Smooth muscle cell of the brain vasculature (primary cell): ENCODE measurements at places on chromosomes 6 and 20.

DNA sequence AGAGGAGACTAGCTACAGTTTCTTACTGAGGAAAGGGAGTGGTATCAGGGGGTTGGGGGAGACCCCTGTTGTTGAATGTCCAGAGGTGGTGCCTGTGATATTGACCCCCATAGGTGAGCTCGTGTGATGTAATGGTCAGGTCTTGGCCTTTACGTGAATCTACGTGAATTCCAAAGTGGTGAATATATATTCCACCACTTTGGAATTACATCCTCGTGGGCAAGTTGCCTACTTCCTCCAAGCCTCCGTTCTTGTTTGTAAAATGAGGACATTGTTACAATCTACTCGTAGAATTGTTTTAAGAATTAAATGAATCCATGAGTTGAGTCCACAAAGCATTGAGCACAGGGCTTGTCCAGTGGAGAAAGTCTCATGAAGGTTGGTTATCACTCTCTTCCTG lies 47.3 kb downstream of the TSHZ2 start:
- DNase-seq, result no peak

DNA sequence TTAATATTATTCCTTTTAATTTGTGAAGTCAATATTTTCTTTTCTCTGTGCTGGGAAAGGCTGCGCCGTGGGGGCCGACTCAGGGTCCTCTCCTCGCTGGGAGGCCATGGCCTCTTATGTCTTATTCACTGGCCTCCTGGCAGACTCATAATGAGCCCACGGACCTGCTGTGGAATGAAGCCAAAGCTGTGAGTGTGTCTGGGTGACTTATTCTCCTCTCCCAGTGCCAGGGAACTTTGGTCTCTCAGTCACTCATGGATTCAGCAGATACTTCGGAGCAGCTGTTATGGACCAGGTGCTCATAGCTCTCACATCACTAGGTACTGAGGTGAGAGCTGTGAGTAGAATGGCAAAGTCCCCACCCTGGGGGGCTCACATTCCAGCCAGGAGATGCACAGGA lies 297.6 kb downstream of the CDH26 start:
- peak; percentile 1 for DNase-seq

DNA sequence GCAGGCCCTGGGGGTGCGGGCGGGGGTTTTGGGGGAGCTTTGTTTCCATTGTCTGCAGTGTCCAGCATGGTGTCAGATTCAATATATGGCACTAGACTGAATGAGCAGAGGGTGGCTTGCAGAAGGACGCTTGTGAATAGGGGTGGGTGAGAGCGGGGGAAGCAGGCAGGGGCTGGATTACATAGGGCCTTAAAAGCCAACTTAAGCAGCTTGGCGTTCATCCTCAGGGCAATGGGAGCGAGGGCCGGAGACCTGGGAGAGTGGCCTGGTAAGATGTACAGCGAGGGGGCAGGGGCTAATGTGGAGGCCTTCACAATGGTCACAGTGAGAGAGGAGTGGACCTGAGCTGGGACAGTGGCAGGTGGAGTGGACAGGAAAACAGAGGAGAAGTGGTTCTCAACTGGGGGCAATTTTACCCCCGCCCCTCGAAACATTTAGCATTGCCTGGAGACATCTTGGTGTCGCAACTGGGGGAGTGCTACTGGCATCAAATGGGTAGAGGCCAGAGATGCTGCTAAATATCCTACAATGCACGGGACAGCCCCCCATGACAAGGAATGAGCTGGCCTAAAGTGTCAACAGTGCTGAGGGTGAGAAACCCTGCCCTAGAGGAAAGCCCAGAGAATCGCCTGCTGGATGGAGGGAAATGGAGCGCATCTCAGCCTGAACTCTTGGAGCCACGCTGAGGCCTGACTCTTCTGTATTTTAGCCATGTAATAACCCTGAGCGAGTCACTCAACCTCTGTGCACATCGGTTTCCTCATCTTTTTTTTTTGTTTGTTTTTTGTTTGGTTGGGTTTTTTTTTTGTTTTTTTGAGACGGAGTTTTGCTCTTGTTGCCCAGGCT lies 15.1 kb upstream of the BAK1 start:
- DNase-seq, result no peak

GRCh38 chr6:169567819-169568218 lies 134.0 kb downstream of the WDR27 start:
- no peak for DNase-seq

GRCh38 chr20:6870559-6870958 lies 103.1 kb downstream of the BMP2 start:
- no peak for DNase-seq

DNA sequence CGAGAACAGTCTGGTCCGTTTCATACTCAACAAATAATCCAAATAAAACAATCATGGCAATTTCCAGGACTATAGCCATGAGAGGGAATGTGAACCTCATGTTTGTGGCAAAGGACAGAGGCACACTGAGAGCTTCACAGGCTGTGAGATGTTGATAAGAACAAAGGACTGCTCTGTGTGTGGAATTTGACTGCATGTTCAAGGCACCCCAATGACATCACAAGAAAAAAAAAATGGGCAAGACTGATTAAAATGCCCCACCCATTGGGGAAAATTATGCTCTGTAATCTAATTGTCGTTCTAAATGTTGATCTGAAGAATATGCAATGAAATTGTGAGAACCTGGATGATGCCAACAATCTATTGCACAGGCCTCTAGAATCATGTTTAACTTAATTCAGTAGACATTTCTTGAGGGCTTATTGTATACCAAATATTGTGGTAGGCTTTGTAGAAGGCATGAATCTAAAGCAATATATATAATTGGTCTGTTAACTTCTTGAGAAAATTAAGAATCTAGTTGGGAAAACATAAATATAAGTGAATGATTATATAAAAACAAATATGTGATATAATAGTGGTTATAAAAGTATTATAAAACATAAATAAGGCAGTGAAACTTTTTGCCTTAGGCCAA lies at the start of gene RHAG:
TSS of gene RHAG (minus strand) at position 127 of the 637 bp plus-strand sequence. CDS start at position 100, 27 bp downstream.
- no peak for DNase-seq

DNA sequence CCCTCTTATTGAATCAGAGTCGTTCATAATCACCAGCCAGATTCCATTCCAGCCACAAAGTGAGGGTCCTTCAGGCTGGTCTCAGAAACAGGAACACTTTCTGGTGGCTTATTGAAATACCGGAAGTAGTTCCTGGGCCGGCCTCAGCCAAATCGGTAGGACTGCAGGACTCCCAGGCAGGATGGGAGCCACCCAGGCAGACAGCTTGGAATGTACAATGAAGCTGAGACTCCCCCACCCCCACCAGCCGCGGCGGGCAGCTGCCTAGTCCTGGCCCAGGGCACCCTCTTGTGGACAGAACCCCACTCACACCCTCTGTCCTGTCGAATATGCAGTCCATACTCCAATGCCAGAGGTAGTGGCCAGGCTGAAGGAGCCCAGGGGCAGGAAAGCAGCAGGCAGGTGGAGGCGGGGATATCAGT lies 43.8 kb downstream of the MDFI start:
- DNase-seq, result peak; percentile 71

DNA sequence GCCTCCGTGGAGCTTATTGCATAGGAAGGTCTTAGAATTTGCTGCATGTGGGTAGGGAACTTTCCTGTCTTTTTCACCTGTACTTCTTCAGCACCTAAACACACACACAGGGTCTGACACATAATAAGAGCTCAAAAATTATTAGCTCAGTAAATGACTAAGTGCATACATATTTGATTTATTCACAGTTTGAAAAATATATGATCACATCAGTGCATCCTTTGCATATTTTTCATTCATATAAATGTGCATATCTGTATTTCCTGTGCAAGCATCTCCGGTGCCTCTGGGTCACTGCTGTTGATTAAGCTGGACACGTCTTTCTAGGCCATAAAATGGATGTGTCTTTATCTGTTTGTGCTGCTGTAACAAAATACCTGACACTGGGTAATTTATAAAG lies 234.7 kb downstream of the UST start:
- no peak for DNase-seq

- no peak for DNase-seq
Observed at GRCh38 chr6:81465859-81466258, 286.6 kb downstream of the TENT5A start.

DNA sequence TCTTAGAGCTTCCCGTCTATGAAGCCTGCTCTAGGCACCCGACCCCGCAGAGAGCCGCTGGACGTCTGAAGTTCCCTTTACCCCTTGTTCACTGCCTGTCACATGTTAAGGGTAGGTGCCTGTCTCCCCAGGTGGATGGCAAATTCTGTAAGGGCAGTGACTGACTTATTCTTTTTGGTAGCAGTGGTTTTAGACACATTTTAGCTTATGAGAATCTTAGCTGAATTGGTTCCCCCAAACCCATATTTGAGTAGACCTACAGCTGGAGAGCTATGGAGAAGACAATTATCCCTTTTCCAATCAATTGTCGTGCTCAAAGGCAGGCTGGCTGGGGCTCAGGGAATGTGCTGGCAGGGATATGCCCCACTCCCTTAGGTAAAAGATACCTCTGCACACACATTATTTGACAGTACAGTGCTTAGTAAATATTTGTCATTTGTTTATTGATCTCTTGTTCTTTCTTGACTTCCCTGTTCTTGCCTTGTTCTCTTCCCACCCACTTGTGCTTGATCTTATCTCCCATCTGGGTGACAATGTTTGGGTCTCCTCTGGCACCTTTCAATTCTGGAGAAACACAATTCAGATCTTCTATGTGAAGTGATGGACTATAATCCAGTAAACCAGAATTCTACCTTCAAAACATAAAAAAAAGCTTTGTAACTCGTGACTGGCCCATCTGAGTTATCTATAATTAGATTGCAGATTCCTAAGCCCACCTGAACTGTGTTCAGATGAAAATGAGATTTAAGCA lies 114.3 kb upstream of the SLC2A12 start:
- no peak for DNase-seq

- DNase-seq, result no peak
Observed at GRCh38 chr6:125485757-125486156, 184.0 kb upstream of the HDDC2 start.

GRCh38 chr6:154595538-154595937 lies 85.1 kb upstream of the CNKSR3 start:
- DNase-seq, result no peak

- DNase-seq, result no peak
Observed at GRCh38 chr20:64063389-64064144, 569 bp downstream of the TCEA2 start.

DNA sequence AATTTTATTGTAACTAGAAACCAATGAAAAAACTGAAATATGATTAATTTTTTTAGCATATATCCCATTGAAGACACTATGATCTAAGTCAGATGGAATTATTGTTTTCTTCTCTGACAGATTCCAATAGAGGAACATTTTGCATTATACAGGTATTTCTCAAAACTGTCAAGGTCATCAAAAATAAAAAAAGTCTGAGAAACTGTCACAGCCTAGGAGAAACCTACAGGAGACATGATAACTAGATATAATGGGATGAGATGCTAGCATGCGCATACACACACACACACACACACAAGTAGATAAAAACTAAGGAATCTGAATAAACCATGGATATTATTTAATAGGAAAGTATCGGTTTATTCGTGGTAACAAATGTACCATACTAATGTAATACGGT lies 161.9 kb upstream of the HCRTR2 start:
- DNase-seq, result no peak

GRCh38 chr6:56088641-56089040 lies 158.7 kb downstream of the COL21A1 start:
- no peak for DNase-seq
